ENCODE measurements at places on chromosomes 5 and 9.

DNA sequence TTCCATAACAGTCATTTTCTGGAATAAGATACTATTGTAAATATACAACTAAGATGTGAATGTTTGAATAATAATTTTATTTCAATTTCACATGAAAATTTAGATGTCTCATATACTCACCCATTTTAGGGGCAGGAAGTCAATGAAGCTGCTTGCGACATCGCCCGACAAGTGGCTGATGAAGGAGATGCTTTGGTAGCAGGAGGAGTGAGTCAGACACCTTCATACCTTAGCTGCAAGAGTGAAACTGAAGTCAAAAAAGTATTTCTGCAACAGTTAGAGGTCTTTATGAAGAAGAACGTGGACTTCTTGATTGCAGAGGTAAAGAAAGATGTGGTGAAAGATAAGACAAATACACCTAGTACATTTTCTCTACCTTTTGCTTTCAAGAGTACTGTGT lies 8.6 kb downstream of the BHMT start:
- DNase-seq: no peak

DNA sequence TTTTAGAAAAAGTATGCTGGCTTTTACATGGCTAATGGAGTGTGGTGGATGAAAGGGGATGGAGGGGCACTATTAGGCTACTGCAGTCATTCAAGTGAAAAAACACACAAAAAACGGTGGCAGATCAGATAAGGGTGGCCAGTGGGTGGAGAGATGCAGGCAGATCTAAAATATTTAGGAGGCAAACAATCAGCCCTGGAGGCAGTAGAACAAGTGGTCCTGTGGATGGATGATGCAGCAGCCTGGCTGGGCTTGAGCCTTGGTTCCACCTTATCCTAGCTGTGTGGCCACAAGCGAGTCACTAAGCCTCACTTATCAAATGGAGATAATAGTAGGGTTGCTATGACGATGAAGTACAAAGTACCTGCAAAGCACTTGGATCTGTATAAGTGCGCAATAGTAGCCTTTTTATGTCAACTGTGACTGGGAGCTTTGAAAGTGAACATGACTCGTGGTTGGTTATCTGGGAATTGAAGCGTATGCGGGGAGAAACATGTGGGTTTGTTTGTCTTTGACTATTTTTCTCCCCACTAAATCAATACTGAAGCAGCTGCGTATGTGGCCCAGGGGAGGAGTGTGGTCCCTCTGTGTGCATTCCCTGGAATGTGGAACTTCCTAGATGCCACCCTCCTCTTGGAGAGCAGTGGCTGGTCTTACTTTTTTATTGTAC lies 20.2 kb downstream of the NSG2 start:
- no peak for DNase-seq

DNA sequence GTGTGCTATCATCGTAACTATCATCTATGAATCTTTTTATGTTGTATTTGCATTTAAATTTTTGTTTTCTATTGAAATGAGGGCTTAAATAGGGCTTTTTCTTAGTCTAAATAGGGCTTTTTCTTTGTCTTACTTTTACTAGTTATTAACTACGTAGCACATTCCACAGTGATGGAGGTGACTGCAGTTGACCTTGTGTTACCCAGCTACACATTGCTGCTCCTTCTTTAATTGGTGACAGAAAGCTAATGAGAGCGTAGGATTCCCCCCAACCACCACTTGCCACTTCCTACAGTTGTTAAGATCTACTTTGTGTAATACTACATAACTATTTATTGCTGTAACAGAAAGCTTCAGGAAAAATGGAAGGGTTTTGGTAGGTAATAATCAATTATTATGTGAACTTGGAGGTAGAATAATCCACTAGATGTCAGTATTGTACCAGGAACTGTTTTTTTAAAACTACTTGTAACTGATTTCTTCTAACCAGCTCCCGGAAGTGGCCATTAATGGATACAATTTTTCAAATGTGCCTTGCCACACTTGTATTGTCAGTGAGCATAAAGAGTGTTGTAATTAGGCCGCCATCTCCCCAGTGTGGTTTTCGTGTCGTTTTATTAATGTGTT lies 18.0 kb downstream of the MTRR start:
- DNase-seq: no peak

DNA sequence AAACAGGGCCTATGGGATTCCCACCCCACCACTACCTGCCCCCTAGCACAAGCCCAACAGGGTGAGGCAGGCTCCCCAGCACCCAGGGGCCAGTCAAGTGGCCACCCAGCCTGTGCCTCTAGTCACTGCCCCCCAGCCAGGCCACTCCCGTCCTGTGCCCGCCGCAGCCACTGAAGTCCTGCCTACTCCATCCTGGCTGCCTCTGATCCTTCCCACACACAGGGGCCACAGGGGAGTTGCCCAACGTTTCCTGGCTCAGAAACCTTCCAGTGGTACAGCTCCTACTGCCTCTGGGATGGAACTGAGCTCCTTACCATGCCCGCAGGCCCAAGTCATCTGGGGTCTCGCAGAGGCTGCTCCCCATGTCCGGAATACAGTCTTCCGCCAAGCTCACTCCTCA lies 70.2 kb upstream of the STXBP1 start:
- no peak for DNase-seq

GRCh38 chr5:133129950-133130349 lies 78.1 kb downstream of the HSPA4 start:
- no peak for DNase-seq

DNA sequence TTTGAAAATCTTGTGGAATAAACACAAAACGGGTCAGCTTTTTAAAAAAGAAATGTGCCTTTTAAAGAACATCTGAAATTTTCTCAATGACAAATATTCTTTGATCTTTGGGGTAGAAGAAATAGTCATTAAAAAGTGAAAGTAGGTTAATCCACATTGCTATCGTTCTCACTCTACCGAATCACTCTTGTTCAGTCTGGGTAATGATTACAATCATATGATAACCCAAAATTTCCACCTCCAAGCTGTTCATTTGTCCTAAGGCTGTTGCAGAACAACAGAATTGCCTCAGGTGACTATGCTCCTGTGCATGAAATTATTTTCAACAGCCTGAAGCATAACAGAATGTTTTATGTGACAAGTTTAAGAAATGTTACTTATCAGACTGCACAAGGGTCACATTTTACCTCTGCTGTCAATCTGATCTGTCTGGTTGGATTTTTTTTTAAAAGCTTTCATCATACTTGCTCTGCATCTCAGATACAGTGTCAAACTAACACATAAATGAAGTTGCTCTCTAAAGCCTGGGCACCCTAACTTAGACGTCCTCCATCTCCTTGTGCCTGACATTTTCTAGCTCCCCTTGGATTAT lies 227.3 kb downstream of the LURAP1L start:
- no peak for DNase-seq

- no peak for DNase-seq
These were observed 117.0 kb upstream of the GNA14 start for GRCh38 chr9:77764894-77765780.

- no peak for DNase-seq
These were observed 45.1 kb upstream of the FAM120A start for GRCh38 chr9:93406371-93406770.

GRCh38 chr9:108156270-108156998 lies 666.9 kb upstream of the KLF4 start:
- no peak for DNase-seq

DNA sequence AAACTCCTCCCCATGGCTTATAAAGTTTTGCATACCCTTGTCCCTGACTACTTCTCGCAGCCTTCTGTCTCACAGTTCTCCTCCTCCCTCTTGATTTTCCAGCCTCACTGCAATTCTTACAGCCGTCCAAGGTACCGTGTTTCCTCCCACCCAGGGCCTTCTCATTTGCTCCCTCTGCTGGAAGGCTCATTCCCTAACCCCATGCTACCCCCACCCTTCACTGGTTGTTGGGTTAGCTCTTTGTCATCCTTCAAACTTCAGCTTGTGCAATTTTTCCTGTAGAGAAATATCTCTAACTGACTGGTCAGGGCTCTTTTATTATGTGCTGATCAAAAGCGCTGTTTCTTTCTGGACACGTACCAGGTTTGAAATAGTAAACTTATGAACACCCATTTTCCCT lies 329.2 kb downstream of the EBF1 start:
- no peak for DNase-seq

- no peak for DNase-seq
These were observed 482.1 kb upstream of the ZNF608 start for GRCh38 chr5:125228363-125229070.

- DNase-seq: no peak
These were observed 182.1 kb downstream of the FBXL7 start for GRCh38 chr5:15682122-15682521.

GRCh38 chr9:112846528-112847488 lies 43.9 kb downstream of the SLC46A2 start:
- no peak for DNase-seq

GRCh38 chr9:26684029-26684428 lies 208.6 kb downstream of the CAAP1 start:
- no peak for DNase-seq

GRCh38 chr5:160188141-160189015 lies 40.9 kb upstream of the FABP6 start:
- no peak for DNase-seq

DNA sequence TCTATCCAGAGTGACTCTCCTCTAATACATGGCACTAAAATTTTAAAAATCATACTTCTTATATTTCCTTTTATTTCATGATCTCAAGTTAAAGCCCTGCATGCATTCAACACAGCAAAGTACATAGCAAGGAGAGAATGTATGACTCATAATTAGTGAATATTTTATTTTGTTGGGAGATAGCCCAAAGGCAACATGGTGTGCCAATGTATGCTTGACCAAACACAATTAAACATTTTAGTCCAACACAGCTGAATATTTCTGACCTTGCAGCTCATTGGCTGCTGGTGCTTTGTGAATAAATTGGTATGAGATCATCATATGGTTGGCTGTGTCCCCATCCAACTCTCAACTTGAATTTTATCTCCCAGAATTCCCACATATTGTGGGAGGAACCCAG lies 103.5 kb downstream of the NPR3 start:
- no peak for DNase-seq

DNA sequence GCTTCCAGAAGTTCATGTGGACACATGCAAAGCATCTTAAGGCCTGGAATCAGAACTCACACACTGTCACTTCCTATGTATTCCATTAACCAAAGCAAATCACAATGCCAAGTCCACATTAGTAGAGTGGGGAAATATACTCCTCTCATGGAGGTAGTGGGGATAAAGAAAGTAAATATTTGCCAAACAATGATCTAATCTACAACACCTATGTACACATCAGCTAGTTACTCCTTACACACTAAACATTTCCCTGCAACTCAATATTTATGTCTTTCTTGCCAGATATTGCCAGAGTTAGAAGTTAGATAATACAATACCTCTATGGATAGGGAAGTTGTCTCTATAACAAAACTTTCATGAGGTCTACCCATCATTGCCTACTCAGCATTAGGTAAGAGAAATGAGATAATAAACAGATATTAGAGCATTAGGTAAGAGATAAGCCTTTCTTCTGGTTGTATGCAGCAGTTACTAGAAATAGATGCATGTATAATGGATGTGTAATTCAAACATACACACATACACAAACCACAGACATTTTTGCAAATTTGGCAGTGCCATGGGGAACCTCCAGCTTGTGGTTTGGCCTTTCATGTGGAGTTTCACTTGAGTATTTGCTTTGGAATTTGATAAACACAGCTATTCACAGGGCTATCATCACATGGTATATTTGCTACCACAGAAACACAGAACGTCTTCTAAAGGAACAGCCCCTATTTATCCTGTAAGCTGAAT lies 196.5 kb downstream of the TLE1 start:
- DNase-seq: no peak

- no peak for DNase-seq
These were observed 7.7 kb downstream of the EHMT1 start for GRCh38 chr9:137626464-137626863.

GRCh38 chr5:80195837-80196400 lies 59.9 kb downstream of the SERINC5 start:
- no peak for DNase-seq

DNA sequence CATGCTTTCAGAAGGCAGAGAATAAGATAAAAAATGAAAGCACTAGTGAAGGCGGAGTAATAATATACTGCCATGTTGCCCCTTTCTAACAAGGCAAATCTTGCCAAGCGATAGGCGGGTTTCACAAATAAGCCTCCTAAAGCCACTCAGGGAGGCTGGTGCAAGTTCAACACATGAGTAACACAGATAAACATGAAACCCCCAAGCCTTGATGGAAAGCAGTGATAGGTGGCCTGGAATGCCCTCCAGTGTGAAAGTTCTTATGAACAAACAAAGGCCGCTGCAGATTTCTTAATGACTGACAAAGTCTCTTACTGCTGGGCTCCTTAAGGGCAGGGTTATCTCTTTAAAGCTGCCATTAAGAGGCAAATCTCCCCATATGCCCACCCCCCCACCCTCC lies 154.7 kb downstream of the ZDHHC21 start:
- DNase-seq: no peak

- no peak for DNase-seq
These were observed 36.8 kb downstream of the FGD3 start for GRCh38 chr9:92983984-92984589.

DNA sequence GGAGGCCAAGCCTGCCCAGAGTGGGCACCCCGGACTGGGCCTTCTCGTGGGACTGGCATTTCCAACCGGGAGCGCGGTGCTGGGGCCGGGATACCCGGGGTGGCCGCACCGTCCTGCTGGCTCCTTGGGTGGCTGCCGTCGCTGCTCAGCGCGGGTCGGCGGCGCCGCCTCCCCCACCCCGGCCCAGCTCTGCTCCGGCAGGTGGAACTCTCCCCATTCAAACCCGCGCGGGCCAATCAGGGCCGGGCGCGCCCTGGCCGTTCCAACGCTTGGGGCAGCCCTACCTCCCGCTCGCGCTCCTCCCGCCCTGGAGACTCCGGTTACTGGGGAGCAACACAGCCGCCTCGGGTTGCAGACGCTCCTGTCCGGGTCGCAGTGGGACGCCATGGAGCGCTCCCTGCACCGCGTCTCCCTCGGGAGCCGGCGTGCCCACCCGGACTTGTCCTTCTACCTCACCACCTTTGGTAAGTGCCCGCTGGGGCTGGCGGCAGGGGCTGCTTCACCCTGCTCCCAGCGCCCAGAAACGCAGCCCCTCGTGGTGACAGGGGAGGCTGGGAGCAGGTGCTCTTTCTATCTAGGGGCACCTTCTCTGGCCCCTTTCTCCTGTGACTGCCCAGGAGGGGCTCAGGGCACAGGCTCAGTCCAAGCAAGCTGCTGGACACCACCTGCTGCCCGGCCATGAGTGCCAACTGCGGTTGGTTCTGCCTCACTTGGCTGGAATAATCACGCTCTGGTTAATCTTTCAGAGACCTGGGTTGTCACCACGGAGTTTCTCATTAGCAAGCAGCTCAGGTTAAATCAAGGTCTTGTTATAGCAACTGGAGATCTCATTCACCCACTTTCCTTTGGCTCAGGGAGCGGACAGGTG lies at the start of gene RGS3:
Gene RGS3 (plus strand): TSS at position 310 of the 868 bp plus-strand sequence. CDS start 76 bp downstream, at position 386.
- no peak for DNase-seq

- no peak for DNase-seq
These were observed 231.5 kb downstream of the CYLC2 start for GRCh38 chr9:103226647-103227013.

DNA sequence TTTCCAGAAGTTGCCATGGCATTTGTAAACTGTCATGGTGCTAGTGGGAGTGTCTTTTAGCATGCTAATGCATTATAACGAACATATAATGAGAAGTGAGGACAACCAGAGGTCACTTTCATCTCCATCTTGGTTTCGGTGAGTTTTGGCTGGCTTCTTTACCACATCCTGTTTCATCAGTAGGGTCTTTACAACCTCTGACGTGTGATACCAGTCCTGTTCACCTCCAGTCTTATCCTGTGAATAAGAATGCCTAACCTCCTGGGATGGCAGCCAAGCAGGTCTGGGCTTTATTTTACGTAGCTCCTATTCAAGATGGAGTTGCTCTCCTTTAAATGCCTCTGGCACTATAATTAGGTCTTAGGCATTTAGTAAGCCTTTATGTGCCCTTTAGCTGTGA lies 20.4 kb upstream of the RFK start:
- no peak for DNase-seq

- DNase-seq: no peak
These were observed 288.9 kb downstream of the RAB3C start for GRCh38 chr5:58871648-58872242.
